Activated CD4-positive, CD25-positive, alpha-beta regulatory T cell (primary cell): ENCODE measurements at places on chromosomes 16 and 17.

DNA sequence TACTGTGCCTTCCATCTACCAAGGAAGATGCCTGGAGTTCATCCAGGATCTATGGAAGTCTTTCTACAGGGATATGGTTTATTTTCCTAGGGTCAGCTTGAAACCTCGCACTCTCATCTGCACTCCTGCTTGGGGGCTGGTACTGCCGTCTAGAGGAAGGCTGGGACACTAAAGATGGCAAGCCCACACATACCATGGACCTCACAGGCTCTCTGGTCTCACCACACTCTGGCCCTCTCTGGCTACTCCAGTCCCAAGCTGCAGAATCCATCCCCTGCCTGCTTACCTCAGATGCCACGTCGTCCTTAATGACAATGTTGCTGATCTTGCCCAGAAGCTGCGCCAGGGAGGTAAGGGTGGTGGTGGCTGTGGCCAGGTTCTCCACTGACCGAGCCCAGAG, 2.1 kb upstream of the UNC119 start:
- DNase-seq: no peak

DNA sequence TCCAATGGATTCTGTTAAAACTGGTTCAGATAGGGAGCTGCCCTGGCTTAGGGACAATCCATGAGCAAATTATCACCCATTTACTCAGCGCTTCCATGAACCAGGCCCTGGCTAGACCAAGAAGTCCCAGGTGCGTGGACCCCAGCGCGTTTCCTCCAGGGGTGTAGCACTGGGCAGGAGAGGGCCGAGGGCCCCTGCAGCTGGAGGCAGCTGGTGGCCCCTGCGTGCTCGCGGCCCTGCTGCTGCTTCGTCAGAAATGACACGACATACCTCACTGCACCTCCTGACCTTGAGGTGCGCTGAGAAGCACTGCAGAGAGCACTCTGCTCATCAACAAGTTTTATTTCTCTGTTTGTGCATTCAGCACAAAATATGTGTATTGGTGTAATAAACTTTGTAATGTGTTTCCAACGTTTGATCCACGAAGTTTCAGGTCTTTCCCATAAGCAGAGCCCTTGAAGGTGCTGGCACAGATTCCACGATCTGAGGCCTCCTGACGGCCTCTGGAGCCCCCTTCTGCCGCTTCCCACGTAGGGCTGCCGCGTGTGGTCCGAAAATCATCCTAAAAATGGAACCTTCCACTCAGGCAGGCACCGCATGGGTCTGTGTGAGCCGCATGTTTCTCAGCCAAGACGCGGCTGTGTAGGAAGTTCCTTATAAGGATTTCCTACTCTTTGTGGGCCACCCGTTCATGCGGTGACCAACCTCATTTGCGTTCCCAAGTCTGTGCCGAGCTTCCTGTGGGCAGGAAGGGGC, 50.8 kb upstream of the ZCCHC14 start:
- DNase-seq: no peak

DNA sequence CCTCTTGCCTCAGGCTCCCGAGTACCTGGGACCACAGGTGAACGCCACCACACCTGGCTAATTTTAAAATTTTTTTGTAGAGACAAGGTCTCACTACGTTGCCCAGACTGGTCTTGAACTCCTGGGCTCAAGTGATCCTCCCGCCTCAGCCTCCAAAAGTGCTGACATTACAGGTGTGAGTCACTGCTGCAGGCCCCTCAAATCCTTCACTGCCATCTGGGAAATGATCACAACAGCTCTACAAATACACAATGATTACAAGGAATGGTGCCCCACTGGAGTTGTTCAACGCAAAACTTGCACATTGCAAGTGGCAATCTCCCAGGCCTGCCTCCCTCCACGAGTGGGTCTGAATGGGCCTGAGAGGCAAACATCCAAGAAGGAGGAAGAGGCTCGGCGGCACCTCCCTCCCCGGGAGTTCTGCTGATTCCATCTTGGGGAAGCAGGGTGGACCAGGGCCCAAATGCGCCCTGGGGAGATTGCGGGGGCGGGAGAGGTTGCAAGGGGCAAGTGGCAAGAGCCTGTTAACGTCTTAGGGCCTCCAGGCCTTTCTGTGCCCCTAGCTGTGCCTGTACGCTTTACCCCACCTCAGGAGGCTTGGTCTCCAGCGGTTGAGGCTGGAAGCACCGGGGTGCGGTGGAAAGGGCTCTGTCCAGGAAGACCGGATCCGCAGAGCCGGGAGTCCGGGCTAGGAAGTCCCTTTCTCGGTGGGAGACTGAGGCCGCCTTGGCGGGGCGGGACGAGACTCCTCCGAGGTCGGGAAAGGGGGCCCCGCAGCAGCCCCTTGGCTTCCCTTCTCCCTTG, 656 bp upstream of the IGFBP4 start:
- no peak for DNase-seq

DNA sequence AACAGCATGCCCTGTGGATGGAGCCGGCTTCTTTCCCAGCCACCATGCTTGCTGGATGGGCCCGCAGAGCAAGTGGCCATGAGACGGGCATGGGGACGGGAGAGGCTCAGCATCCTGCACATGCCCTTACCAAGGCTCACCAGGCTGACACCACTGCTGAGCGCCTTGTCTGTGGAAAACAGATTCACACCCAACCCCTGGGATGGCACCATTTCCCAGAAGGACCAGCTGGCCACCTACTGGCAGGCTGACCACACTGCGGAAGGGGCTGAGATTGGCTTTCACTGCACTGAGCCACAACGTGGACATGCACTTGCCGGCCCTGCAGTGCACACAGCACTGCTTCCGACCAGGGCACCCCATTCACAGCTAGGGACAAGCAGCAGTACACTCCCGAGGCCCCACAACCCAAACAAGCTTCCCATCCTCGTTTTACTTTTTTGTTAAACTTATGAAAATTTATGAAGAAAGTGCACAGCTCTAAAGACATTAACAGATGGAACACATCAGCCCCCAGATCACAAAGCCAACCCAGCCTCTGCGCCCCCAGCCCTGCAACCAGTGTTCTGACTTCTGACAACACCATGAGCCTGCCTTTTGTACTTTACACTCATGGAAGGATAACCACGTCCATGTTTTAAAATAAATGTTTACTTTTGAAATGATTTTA, 13.9 kb upstream of the KRTAP17-1 start:
- DNase-seq: no peak

DNA sequence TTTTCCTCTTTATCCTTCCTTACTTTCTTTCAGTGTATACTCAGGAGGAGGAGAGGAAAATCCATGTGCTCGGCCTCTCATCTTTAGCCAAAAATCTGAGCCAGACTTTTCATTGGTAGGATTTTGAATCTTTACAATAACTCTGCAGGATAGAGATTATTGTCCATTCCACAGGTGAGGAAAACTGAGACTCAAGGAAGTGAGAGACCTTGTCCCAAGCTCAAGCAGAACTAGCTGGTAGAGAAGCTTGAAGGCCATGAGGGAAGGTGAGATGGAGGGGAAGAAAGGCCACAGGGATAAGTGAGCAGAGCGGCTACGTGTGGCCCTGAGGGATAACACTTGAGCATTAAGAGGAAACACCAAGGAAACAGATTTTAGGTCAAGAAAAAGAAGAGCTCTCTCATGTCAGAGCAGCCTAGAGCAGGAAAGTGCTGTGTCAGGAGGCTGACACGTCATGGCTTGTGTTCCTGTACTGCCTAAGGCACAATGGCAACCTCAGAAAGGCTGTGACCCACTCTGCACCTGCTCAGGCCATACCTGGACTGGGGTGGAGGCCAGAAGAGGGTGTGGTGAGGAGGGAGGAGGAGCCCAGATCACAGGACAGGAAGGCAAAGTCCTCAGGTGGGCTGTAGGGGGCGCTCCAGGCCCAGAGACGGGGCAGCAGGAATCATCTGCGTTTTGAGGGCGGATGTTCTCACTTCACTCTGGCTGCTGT, 11.9 kb downstream of the MT4 start:
- peak; percentile 79 for DNase-seq

DNA sequence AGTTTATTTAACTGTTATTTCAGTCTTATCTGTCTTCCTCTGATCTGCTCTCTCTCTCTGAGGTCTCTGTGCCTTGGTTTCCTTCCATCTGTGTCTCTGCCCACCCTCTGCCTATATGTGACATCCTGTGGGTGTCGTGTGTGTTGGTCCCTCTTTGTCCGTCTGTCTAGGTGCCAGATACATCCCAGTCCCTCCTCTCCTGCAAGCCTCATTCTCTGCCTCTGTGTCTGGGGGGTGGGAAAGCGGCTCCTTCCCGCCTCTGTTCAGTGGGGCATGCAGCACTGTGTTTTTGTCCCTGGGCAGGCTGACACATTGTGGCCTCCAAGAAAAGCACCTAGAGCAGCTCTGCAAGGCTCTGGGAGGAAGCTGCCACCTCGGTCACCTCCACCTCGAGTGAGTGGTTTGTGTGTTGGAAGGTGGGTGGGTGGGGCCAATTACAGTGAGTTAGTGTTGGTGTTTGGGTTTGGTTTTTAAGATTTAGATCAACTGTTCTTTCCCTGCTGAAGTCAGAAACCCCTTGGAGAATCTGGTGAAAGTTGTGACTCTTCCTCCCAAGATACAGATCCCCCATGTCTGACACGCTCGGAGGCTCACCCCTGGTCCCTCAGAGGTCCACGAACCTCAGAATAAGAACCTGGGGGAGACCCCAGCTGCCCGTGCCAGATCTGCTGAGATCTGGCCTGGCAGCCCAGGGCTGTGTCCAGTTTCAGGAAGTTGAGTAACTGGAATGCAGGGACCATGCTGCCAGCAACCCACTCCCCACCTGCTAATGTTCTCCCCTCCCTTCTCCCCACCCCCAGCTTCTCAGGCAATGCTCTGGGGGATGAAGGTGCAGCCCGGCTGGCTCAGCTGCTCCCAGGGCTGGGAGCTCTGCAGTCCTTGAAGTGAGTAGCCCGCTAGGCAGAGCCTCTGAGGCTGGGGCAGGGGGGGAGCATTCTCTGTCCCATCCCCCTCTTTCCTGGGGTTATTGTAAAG, 50.9 kb upstream of the CPNE2 start:
- DNase-seq: peak; percentile 63

GRCh38 chr17:63196772-63197335, 230.8 kb downstream of the TANC2 start:
- no peak for DNase-seq

- no peak for DNase-seq
Observed at GRCh38 chr17:76688165-76688622, 22.6 kb downstream of the MXRA7 start.

GRCh38 chr16:62018301-62019060, 17.8 kb downstream of the CDH8 start:
- DNase-seq: no peak

DNA sequence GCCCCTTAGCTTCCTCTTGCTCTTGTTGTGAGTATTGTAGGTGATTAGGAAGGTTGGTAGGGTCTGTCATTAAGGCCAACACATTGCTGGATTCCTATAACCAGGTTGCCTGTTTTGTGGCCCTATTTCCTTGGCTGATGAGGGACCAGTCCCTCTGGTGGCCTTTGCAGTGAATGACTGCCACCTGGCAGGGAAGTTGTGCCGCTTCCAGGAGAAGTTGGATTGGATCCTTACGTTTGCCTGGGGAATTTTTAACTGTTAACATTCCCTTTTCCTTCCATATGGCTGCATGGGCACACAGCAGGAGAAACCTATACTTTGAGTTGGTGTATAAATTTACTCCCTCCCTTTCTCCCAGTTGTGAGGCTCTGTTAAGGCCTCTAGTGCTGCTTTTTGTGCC, 32.4 kb downstream of the LCMT1 start:
- DNase-seq: no peak

DNA sequence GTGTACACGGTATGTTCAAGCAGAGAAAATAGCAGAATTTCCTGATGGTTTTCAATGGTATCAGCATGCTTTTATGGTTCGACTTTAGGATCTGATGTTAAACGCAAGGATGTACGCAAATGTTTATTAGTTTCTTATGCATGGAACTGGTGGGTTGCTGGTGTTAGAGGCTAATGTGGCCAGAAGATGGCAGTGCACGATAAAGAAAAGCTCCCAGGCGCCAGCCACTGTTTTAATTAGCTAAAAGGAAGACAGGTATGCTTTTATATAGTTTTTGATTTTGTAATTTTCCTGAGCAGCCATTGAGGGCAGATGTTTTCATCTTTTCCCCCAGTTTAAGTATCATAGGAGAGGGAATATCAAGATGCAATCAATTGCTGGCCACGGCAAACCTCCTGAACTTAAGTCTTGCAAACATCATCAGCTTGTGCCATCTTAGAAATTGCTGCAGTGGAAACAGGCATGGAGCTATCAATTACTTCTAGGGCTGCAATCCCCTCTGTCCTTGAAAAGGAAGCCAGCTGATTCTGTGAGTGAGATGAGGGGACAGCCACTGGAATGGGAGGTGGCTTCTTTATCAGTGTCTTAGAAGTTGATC, 648.5 kb upstream of the RBFOX1 start:
- DNase-seq: no peak

GRCh38 chr17:12358477-12358876, 307.2 kb upstream of the MYOCD start:
- DNase-seq: no peak

DNA sequence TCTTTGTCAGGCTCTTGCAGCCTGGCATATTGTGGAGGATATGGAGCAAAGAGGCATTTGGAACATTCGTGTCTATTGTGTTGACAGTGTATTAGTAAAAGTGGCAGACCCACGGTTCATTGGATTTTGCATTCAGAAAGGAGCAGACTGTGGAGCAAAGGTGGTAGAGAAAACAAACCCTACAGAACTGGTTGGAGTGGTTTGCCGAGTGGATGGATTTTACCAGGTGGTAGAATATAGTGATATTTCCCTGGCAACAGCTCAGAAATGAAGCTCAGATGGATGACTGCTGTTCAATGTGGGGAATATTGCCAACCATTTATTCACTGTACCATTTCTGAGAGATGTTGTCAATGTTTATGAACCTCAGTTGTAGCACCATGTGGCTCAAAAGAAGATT, 44.5 kb downstream of the EFCAB13 start:
- no peak for DNase-seq

- no peak for DNase-seq
Observed at GRCh38 chr16:12899529-12900143, 1.8 kb upstream of the SHISA9 start.

DNA sequence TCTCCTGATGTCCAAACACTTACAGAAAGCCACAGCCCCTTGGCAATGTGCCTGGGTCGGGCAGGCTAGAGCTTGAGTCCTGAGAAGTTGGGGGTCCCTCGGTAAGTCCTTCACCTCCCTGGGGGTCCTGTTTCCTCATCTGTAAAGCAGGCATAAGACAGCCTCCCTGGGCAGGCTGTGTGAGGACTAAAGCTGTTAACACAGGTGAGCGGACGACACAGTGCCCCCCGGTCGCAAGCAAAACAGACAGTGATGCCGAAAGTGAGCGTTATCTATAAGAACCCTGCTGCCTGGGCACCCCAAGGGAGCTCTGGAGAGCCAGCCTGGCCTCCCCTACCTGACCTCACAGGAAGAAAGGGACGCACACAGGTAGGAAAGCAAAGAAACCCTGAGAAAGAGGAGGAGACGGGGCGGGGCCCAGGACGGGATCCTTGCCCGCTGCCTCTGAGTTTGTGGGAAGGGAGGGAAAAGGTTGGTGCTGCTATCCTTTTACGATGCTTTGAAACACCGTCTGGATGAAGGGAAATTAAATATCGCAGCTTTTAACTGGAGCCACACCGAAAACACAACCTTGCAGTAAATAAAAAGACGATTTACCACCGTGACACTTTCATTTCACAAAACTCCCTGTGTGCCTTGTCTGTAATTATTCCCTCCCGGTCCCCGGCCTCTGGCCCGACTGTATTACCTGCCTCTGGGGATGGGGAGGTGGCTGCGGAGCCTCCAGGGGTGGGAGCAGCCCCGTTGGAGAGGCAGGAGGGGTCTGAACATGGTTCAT, 67.1 kb downstream of the ENGASE start:
- DNase-seq: no peak

GRCh38 chr17:65104541-65104940, 32.6 kb upstream of the RGS9 start:
- no peak for DNase-seq
